PC-3 (cell line): ENCODE measurements at places on chromosomes 3 and 15.

GRCh38 chr3:24519368-24520100, 24.9 kb upstream of the THRB start:
- no peak overlapping the region for H3K4me3 ChIP-seq
- H3K36me3 ChIP-seq: no peaks in the 10 kb centered on the region
- no peak for DNase-seq
- no peak overlapping the region for H3K27ac ChIP-seq

DNA sequence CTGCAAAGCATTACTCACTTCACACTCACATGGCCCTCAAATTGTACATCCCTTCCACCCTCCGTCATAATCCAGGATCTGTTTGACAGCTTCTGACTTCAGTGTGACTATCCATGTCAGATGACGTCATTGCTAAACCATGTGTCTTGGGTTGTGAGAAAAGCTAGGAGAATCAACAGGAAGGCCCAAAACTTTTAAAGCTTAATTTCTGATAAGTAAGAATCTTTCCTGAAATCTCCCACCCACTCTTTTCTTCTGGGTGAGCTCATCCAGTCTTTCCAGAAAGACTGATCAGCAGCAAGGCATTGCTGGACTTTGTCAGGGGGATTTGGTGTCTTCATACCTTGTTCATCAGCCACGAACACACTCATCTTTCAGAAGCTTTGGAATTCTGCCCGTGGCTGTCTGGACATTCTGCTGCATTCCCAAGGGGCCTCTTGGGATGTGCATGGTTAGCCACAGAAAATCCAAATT, 11.5 kb upstream of the LMCD1 start:
- peak overlapping the region; percentile 38 for H3K27ac ChIP-seq
- H3K27me3 ChIP-seq: no peaks in the 10 kb centered on the region
- H3K36me3 ChIP-seq: no peaks in the 10 kb centered on the region
- peak; percentile 61 for DNase-seq
- peaks cover 29% of the 10 kb centered on the region for H3K4me1 ChIP-seq

- H3K27ac ChIP-seq: no peak overlapping the region
- H3K4me1 ChIP-seq: peaks cover 16% of the 10 kb centered on the region
- no peak for DNase-seq
- H3K36me3 ChIP-seq: no peaks in the 10 kb centered on the region
- H3K4me3 ChIP-seq: no peak overlapping the region
- no peaks in the 10 kb centered on the region for H3K27me3 ChIP-seq
These were observed 52.3 kb upstream of the CNOT10 start for GRCh38 chr3:32632533-32633265.

DNA sequence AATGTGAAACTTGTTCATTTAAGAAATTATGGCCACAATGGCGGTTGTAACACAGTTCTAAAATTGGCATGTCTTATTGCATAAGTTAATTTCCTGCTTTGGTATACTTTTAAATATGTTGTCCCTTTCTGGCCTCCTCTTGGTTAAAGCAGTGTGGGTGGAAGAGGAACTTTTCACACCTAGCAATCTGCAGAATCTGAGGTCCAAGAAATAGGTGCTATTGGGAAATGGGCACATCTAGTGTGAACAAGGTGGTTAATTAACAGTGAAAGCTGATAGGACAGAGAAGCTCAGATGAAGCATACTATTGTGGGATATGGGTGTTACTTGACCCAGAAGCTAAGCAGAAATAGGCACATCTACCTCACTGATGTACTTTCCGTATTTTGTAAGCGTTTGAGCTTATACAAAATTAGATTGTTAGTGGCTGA, 10.6 kb downstream of the CMC1 start:
- no peak for DNase-seq
- no peak overlapping the region for H3K4me3 ChIP-seq
- H3K27me3 ChIP-seq: no peaks in the 10 kb centered on the region
- H3K4me1 ChIP-seq: peaks cover 21% of the 10 kb centered on the region
- H3K27ac ChIP-seq: no peak overlapping the region

DNA sequence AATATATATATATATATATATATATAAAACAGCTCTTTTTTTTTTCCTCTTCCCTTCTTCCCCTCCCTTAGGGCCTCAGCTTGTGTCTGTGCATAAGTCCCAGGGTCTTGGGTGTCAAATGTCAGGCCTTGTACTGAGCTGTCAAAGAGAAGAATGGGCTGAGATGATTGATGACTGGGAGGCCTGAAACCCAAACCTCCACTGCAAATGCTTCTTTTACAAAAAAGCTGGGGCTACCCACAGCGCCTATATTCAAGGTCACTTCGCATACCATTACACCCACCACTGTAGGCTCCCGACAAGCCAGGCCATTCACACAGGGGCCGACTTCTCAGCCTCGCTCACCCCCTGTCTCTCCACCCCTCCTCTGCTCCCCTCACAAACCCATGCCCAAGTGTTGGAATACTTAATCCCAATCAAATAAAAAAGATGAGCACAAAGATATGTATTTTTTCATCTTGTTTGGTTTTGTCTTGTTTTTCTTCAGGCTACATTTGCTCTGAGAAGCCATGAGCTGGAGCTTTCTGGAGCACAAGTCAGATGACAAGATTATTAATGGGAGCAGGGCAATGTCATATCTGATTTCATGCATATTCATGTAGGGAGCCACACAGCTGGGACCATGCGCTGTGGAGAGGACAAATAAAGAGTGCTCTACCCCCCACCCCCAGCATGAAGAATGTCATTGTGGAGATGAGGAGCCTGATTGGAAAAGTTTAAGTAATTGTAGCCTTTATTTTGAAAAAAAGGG, 614.4 kb upstream of the NR2F2 start:
- DNase-seq: no peak
- H3K36me3 ChIP-seq: no peaks in the 10 kb centered on the region
- no peak overlapping the region for H3K27ac ChIP-seq
- peaks cover 22% of the 10 kb centered on the region for H3K4me1 ChIP-seq
- no peaks in the 10 kb centered on the region for H3K27me3 ChIP-seq

GRCh38 chr3:146575636-146576035, 29.5 kb downstream of the PLSCR5 start:
- no peak overlapping the region for H3K27ac ChIP-seq
- no peaks in the 10 kb centered on the region for H3K36me3 ChIP-seq
- no peaks in the 10 kb centered on the region for H3K4me1 ChIP-seq
- H3K27me3 ChIP-seq: no peaks in the 10 kb centered on the region

DNA sequence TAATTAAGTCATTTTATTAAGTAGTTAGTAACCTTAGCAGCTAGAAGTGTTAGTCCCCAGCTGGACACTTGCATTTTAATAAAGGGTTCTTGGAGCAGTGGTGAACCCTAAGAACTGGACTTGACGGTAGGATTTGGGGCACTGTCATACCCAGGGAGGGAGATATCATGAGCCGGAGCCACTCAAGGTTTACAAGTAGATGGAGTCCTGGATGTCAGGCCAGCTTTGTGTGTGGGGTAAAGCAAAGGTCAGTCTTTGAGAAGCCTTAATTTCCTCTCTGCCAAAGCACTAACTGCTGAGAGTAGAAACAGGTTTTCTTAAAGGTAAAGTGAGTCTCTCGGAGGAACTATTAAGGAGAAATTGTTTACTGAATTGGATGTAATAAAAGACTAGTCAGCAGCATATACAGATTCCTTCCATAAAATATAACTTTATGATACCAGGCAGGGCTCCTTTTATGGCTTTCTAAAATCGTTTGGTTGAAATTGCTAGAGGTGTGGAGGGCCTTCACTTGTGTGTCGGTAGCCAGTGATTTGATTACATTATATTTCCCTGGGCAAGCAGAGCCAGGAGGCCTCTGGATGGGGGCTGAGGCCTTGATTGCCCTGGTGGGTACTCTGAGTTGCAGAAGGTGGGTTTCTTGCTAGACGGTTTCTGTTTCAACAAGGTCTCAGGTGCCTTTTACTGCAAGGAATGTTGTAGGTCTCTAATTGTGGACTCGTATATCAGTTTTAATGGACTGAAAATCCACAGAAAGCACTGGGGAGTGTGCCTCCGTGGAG, 23.1 kb downstream of the SQOR start:
- no peaks in the 10 kb centered on the region for H3K27me3 ChIP-seq
- no peak overlapping the region for H3K27ac ChIP-seq
- no peak overlapping the region for H3K4me3 ChIP-seq
- no peaks in the 10 kb centered on the region; the same call in 1 of the 2 replicates for H3K36me3 ChIP-seq

DNA sequence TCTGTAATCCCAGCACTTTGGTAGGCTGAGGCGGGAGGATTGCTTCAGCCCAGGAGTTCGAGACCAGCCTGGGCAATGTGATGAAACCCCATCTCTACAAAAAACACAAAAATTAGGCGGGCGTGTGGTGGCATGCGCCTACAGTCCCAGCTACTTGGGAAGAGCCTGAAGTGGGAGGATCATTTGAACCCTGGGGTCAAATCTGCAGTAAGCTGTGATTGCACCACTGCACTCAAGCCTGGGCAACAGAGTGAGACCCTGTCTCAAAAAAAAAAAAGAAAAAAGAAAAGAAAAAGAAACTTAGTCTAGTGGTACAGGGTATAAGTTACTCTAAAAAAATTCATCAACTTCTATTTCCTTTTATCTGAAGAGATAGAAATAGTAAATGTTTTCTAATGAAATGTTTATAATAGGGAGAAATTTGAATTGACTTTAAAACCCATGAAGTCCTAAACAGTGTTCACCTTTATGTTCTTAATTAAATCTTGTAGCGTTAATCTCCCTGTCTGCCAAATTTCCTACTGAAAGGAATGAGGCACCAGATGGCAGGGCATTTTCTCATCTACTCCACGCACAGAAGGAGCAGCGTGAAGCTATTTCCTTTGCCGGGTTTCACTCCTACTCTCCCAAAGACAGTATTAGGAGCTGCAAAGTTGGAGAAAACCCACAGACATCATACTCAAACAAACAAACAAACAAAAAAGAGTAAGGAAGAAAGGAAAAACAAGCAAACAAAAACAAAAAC, 1.9 kb downstream of the PCLAF start:
- no peak for DNase-seq
- peak overlapping the region; percentile 88 for H3K4me3 ChIP-seq
- H3K27ac ChIP-seq: no peak overlapping the region
- H3K4me1 ChIP-seq: no peaks in the 10 kb centered on the region; the same call in 1 of the 2 replicates
- H3K36me3 ChIP-seq: peaks cover 4% of the 10 kb centered on the region; the same call in 1 of the 2 replicates

DNA sequence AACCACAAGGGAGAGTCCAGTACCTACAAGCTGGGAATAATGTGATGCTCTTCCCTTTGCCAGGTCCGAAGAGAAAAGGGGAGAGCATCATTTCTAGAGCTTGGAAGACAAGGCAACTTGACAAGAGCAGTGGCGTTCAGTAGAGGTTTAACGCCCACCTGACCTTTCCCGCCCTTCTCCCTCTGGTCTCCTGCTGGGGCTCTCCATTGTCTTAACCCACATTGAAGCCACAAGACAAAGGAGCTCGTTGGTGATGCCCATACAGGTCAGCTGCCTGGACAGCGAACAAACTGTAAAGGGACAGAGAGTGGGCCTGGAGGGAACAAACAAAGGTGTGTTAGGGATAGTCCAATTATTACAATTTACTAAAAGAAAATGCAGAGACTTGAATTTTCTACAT, 13.1 kb upstream of the DUT start:
- no peaks in the 10 kb centered on the region for H3K36me3 ChIP-seq
- H3K27ac ChIP-seq: no peak overlapping the region
- no peak for DNase-seq
- H3K4me1 ChIP-seq: no peaks in the 10 kb centered on the region

GRCh38 chr3:45792036-45792435, 4.3 kb downstream of the SLC6A20 start:
- no peaks in the 10 kb centered on the region for H3K36me3 ChIP-seq
- H3K4me3 ChIP-seq: no peak overlapping the region
- H3K27me3 ChIP-seq: no peaks in the 10 kb centered on the region
- no peak overlapping the region for H3K27ac ChIP-seq
- DNase-seq: no peak

GRCh38 chr3:24182756-24183155, 237.7 kb downstream of the NR1D2 start:
- no peak overlapping the region for H3K4me3 ChIP-seq
- no peak overlapping the region for H3K27ac ChIP-seq
- no peaks in the 10 kb centered on the region for H3K4me1 ChIP-seq
- H3K27me3 ChIP-seq: no peaks in the 10 kb centered on the region
- DNase-seq: no peak
- no peaks in the 10 kb centered on the region for H3K36me3 ChIP-seq

DNA sequence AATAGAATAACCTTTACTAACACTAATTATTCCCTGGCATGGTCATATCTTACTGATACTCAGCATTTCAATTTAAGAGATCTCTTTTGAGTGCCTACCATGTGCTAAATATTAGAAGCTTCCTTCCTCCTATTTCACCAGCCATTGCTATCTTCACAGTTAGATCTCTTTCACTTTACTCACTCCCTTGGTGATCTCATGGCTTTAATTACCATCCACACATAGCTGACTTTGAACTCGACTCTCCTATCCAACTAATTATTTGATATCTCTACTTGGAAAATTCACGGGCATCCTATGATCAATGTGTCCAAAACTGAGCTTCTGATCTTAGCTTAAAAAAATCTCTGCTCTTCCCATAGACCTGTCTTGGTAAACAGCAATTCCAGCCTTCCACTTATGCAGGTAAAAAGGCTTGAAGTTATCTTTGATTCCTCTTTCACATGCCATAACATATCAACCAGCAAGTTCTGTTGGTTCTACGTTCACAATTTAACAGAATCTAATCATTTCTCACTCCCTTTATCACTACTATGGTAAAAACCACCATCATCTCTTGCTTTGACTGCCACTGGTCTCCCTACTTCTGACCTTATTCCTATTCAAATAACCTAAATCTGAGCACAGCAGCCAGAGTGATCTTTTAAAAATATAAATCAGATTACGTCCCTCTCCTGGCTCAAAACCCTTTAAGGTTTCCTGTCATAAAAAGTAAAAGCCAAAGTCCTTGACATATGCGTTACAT, 41.8 kb downstream of the HLTF start:
- no peak for DNase-seq
- H3K27ac ChIP-seq: no peak overlapping the region
- no peak overlapping the region for H3K4me3 ChIP-seq

- H3K36me3 ChIP-seq: peaks cover 4% of the 10 kb centered on the region
- peak overlapping the region; percentile 3; the same call in 1 of the 2 replicates for H3K4me3 ChIP-seq
- H3K27ac ChIP-seq: peak overlapping the region; percentile 100
- DNase-seq: peak; percentile 75
- H3K27me3 ChIP-seq: no peaks in the 10 kb centered on the region
- peaks cover 64% of the 10 kb centered on the region for H3K4me1 ChIP-seq
These were observed 52.1 kb downstream of the ITGB5 start for GRCh38 chr3:124834723-124835718.

DNA sequence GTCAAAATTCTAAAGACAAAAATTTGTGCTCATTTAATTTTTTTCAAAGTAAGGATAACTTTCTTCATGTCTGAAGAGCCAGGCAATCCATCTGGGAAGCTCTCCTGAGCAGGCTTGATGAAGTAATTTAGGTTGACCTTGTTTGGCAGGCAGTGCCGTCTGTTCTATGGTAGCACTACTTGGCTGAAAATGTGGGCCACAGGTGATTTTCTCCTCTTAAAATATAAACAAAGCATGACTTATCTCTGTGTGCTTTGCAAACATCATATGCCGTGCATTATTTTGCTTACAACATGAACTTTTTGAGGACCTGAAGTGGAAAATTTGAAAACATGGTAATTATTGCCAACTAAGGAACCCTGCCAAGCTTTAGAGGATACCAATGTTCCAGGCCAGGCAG, 143.2 kb downstream of the RAP2B start:
- DNase-seq: peak; percentile 37
- no peaks in the 10 kb centered on the region for H3K36me3 ChIP-seq
- H3K4me3 ChIP-seq: no peak overlapping the region
- H3K4me1 ChIP-seq: peaks cover 11% of the 10 kb centered on the region; the same call in 1 of the 2 replicates
- H3K27ac ChIP-seq: no peak overlapping the region
